Cerebellar nuclear complex (tissue), 1 donor: ENCODE measurements at places on chromosomes 2 and 18.

DNA sequence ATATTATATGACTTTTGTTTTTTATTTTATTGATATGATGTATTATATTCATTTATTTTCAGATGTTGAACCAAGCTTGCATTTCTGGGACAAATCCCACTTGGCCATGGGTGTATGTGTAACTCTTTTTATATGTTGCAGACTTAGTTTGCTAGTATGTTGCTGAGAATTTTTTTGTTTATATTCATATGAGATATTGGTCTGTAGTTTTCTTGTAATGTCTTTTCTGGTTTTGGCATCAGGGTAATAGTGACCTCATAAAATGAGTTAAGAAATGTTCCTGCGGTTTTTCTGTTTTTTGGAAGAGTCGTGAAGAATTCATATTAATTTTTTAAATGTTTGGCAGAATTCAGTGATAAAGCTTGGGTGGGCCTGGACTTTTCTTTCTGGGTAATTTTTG is 88.7 kb downstream of the ASB1 start:
- no peak for DNase-seq

DNA sequence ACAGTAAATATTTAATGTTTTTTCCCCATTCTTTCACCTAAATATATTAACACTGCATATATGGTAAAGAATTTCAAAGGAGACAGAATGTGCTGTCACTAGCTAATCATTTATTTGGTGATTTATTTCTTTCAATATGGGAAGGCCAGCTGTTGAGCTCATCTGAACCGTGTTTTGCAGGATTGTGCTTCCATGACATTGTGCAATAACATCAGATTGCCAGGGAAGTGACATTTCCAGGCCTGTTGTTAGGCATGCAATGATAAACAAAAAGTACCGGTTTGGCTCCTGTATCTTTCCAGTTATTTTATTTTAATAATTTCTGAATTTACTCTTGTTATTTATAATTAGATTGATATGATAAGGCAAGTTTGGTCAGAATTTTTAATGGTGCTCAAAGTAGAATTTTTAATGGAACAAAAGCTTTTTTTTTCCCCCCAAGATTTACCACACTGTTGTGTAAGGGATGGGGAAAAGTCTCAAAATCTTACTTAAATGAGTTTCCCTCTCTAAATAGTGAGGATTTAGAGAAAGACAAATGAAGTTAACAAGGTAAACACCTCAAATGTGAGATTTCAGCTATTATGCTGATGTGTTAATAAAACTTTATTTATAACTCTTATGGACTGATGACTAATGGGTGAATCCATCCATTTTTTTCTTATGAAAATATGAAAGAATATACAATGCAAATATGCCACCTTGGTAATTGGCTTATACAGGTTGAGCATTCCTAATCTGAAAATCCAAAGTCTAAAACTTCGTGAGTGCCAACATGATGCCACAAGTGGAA is 52.7 kb downstream of the MALT1 start:
- no peak for DNase-seq

GRCh38 chr2:48841126-48841525 is 85.6 kb upstream of the LHCGR start:
- no peak for DNase-seq

GRCh38 chr2:67399144-67399543 is 2.0 kb downstream of the ETAA1 start:
- DNase-seq, result no peak

- no peak for DNase-seq
These were observed 112.8 kb downstream of the PHLPP1 start for GRCh38 chr18:62828091-62828640.

DNA sequence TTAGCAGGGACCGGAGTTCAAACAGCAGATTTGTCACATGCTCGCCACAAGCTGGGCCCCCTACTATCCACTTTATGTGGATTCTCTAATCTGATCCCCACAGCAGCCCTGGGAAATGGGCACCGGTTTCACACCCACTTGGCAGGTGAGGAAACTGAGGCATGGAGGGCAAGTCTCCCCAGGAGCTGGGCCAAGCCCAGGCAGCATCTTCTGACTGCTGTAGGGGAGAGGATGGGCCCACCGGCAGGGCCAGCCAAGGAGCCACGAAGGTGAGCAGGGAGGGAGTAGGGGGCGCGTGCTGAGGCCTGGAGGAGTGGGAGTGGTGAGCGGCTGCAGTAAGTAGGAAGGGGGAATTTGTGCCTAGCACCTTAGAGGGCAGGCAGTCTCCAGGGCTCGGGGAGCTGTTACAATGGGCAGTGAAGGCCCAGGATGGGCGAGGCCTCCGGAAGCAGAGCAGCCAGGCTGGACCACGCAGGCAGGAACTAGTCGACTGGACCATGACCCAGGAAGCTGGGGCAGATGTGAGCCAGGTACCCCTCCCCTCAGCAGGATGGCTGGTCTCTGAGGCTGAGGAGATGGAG is 37.1 kb downstream of the COA5 start:
- DNase-seq, result no peak

- no peak for DNase-seq
These were observed 744.3 kb downstream of the RNF144A start for GRCh38 chr2:7661502-7661901.

- no peak for DNase-seq
These were observed 156.0 kb downstream of the TGIF1 start for GRCh38 chr18:3605954-3606443.

DNA sequence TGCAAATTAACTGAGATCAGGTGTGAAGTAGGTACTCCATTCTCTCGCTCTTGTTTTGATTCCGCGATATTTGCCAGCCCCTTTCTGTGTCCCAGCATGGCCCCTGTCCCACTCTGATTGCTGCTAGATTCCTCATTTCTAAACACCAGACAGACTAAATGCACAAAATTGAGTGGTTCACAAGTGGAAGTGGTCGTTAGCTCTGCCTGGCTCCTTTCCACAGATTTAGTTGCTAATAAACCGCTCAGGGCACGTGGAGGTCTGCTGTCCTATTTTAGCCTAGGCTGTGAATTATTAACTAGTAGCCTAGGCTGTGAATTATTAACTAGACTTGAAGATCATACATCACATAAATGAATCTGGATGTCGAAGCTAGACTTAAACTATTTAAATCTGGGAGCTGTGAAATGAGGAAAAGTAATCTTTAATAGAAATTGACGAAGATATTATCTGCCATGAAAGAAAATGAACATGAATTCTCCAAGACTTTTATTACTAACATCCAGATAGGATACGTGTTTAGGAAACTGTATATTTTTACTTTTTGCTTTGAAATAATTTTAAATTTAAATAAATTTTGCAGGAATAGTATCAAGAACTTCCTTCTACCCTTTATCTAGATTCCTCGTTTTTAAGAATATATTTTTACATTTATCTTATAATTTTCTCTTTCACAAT is 3.7 kb downstream of the IL1RL2 start:
- DNase-seq, result no peak

GRCh38 chr2:156673333-156673615 is 237.1 kb downstream of the GPD2 start:
- DNase-seq, result no peak

GRCh38 chr18:10062302-10063300 is 148.8 kb downstream of the VAPA start:
- DNase-seq, result no peak

GRCh38 chr2:177165061-177165583 is 47.5 kb upstream of the HNRNPA3 start:
- no peak for DNase-seq

GRCh38 chr2:204353823-204354222 is 191.5 kb upstream of the PARD3B start:
- no peak for DNase-seq

GRCh38 chr2:62938126-62938525 is 112.5 kb upstream of the OTX1 start:
- no peak for DNase-seq

DNA sequence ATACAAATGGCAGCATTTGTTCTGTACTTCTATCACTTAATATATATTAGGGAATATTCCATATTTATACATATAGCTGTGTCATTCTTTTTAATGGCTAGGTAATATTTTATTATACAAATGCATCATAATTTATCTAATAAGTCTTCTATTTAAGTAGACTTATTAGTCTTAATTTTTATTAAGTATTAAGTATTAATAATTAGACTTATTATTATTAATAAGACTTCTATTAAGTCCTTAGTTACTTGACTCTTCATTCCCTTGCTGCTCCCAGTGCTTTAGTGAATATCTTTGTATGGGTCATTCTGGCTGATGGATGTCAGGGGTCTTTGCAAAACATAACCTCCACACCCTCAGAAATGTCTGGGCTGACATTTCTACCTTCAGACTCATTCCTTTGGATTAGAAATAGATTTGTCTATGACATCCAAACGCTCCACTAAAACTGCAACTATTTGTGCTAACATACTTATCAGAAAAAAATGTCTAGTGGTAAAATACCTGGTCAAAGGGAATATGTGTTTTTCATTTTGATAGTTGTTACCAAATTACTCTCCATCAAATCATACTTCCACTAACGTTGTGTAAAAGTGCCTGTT is 35.8 kb downstream of the EN1 start:
- no peak for DNase-seq

GRCh38 chr2:158841850-158842249 is 46.7 kb downstream of the DAPL1 start:
- no peak for DNase-seq

- no peak for DNase-seq
These were observed 95.3 kb downstream of the DCC start for GRCh38 chr18:52435301-52435700.

GRCh38 chr18:63259567-63260379 is 59.8 kb downstream of the BCL2 start:
- no peak for DNase-seq

DNA sequence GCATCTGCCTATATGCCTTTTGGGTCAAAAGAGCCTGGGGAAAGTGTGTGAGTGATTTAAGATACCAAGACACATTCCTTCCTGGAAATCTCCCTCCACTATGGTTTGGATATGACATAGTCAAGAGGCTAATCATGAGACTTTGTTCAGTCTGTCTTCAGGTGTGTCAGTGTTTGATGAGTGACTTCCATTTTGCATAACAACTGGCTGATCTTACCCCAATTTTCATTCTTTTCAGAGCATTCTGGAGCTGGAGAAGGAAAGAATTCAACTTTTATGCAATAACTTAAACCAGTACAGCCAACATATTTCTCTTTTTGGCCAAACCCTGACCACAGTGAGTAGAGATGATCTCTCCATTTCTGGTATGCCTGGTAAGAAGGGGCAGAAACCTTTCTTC is 39.4 kb downstream of the SPC25 start:
- no peak for DNase-seq

DNA sequence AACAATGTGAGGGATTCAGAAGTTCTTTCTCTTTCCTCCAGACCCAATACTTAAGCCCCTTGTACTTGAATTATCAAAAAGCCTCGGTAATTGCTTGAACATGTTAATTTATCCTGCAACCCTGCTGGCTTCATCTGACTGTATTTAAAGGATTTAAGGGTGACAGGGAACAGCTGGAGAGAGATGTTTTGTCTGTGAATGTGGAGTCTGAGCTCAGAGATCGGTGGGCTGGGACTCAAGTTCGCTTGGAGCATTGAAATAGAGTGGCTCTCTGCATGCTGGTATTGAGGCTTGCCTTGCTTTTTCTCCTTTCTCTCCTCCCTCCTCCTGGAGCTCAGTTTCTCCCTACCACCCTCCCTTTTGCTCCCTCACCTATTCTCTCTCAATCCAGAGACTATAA is 73.6 kb downstream of the BOD1L2 start:
- DNase-seq, result no peak

- no peak for DNase-seq
These were observed 60.8 kb downstream of the KIAA2012 start for GRCh38 chr2:202133909-202134265.

GRCh38 chr18:79589601-79590091 is 90.0 kb upstream of the CTDP1 start:
- DNase-seq, result no peak

GRCh38 chr2:27312152-27312551 is 3.9 kb upstream of the UCN start:
- no peak for DNase-seq
